ENCODE measurements at places on chromosomes 5 and 9.

DNA sequence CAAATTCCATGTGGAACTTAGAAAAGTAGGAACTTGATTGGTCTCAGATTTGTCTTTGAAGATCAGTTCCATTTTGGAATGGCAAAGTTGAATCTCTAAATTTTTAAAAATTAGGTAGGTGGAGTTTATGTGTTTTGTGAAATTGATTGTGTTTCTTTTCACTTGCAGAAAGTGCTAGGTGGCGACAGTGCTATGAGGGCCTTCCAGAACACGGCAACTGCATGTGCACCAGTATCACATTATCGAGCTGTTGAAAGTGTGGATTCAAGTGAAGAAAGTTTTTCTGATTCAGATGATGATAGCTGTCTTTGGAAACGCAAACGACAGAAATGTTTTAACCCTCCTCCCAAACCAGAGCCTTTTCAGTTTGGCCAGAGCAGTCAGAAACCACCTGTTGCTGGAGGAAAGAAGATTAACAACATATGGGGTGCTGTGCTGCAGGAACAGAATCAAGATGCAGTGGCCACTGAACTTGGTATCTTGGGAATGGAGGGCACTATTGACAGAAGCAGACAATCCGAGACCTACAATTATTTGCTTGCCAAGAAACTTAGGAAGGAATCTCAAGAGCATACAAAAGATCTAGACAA is 2.8 kb downstream of the PHAX start:
- no peak for DNase-seq

GRCh38 chr5:66826696-66827095 is 230.5 kb downstream of the MAST4 start:
- DNase-seq = no peak

DNA sequence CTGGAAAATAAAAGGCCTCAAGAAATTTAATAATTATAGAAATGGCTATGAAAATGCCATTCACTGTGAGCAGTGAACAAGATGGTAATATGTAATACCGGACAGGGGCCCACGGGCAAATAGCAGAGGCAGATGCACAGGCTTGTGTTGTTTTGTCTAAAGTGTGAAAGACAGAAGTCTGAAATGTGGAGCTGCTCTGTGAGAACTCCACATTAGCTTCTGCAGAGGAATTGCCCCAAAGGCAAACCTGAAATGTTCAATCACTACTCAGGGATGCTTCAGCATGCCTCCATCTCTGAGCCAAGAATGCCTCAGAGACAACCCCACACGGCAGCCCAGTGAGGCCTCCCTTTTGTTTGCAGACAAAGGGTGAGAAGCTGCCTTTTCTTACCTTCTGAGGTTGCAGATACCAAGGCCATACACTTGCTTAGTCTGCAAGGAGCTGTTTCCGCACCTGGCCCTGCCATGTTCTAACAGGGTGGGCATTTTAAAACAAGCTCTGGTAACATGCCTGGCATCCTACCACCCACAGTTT is 124.3 kb upstream of the CXCL14 start:
- DNase-seq = no peak

GRCh38 chr9:4155221-4156026 is 144.4 kb downstream of the GLIS3 start:
- peak; percentile 30 for DNase-seq

DNA sequence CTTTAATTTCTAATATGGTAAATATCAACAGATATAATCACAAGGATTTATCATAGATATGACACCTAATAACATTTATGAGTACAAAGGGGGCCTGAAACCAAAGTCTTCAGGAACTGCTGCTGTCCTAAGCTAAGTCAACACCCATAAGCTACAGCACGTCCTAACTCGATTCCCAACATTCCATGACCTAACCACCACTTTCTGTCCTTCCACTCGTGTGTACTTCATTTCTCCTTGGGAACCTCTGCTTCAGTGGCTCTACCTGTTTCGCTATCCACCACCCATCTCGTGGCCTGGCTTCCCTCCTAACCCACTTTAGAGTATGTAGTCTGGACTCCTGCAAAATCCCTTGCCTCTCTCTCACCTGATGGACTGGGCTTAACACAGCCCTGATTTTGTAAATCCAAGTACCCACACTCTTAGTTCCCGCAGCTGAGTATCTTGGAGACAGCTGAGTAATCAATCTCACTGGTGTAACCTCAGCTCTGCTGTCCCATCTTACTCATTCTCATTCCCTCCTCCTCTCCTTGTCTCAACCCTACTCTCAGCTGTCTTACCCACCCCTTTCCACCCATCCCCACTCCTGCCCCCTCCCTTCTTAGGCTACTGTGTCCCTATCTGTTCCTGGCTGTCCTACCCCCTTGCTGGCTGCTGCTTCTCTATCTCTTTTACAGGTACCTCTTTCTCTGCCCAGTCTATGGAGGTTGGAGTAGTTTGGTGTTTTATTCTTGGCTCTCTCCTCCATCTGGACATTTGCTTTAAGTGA is 101.8 kb downstream of the MAST4 start:
- no peak for DNase-seq

- DNase-seq = no peak
Measured at GRCh38 chr9:6673326-6674025, 27.9 kb upstream of the GLDC start.

DNA sequence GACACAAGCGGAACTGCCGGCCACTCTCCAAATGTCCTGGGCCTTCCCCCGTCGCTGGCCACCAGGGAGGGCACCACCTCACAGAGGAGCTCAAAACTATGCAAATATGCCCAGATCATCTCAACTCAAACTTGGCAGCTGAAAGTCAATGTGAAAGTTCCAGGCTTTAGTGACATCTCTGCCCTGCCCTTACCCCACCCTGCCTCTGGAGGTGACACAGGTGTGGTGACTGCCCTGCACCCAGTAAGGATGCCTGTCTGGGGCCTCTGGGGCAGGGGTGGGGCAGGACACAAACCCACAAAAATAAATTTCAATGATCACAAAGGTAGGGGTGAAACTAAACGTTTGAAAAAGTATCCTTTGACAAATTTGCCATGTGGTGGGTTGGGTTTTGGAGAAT is 213.4 kb downstream of the HSPA4 start:
- no peak for DNase-seq

DNA sequence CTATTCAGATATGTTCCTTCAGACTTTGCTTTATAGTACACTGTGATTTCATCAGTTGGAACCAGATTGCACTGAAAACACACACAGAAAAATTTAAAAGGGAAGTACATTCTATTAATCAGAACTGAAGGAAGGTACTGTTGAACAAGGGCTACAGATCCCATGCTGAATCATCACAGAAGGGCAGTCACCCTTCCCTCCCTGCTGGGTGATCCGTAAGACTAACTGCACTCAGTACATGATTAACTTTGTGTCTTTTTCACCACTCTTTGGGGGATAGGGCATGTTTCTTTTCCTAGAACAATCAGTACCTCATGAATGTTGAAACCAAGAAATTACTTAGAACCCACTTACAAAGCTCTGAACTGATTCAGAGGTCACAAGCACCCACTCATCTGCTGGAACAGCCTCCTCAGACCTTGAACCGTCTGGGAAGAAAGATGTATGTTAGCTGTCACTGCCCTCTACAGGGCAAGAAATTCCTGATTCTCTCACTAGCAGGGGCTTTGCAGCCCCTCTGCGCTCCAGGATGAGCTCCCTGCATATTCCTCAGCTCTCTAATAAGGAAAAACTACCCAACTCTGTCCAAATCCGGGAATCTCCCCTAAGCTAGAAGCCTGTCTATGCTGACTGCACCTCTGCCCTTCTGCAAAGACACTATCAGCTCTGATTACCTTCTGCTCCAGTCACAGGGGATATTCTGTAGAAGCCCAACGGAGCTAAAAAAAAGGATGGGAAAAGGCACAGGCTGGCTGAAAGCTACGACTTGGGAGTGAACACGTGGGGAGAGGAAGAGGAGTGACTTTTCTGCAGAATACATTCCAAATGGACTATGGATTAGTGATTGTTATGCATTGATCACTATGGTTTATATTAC is 51.0 kb downstream of the IARS1 start:
- no peak for DNase-seq

GRCh38 chr5:107652839-107653607 is 17.7 kb downstream of the EFNA5 start:
- DNase-seq = no peak

- no peak for DNase-seq
Measured at GRCh38 chr9:1053282-1053621, 3.1 kb downstream of the DMRT2 start.

GRCh38 chr5:134240421-134240962 is 14.6 kb upstream of the PPP2CA start:
- no peak for DNase-seq

DNA sequence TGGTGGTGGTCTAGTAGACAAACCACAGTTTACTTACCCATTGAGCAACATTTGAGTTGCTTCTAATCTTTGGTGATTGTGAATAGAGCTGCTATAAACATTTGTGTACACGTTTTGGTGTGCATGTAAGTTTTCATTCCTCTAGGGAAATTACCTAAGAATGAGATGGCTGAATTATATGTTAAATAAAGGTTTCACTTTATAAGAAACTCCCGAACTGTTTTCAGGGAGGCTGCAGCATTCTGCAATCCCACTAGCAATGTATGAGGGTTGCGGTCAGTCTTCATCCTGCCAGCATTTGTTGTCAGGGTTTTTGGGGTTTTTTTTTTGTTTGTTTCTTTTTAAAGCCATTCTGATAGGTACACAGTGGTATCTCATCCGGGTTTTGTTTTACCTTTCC is 45.7 kb upstream of the PPARGC1B start:
- DNase-seq = no peak

DNA sequence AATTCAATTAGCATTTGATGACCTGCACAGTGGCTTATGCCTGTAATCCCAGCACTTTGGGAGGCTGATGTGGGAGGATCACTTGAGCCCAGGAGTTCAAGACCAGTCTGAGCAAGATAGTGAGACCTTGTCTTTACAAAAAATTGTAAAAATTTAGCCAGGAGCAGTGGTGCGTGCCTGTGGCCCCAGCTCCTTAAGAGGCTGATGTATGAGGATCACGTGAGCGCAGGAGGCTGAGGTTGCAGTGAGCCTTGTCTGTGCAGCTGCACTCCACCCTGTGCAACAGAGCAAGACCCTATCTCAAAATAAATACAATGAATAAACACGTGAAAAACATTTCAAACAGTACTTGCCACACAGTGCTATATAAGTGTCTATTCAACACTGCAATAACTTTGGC is 4.2 kb downstream of the ABCA1 start:
- no peak for DNase-seq

DNA sequence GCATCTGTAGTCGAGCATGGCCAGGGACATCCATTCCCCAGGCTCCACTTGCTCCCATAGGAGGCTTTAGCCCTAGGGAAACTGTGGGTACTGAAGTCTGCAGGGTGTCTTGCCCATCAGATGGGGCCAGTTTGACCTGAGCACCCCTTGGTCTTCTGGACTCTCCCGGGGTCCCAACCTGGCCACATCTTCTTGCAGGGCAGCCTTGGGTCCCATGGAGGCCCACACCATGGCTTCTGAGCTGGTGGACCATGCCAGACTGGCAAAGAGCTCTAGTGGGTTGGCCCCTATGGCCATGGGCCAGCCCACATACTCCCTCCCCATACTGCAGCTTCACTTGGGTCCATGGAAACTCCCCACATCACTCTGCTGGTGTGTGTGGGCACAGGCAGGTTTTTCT is 154.4 kb upstream of the PRLR start:
- DNase-seq = no peak

DNA sequence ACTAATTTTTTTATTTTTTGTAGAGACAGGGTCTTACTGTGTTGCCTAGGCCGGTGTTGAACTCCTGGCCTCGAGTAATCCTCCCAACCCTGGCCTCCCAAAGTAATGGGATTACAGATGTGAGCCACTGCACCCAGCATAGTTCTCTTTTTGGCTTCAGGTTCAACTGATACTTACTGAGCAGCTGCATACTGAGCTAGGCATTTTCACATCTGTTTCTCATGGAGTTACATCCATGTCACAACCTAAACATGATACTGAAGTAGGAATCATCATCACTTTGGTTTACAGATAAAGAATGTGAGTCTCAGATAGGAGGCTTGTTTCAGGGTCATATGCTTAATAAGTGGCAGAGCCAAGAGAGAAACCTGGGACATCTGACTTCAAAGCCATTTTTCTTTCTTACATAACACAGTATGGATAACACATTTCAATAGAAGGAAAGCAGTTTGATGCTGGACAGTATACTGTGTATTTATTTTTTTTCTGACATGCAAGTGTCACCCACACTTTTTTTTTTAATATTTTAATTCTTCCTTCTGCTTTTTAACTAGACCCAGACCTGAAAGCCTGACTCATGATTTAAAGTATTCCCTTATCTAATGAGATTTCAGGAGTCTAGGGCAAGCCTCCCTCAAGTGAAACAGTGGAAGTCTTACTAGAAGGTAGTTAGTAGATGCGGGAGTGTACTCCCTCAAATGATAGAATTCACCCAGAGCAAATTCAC is 90.8 kb downstream of the HACD4 start:
- DNase-seq = no peak

DNA sequence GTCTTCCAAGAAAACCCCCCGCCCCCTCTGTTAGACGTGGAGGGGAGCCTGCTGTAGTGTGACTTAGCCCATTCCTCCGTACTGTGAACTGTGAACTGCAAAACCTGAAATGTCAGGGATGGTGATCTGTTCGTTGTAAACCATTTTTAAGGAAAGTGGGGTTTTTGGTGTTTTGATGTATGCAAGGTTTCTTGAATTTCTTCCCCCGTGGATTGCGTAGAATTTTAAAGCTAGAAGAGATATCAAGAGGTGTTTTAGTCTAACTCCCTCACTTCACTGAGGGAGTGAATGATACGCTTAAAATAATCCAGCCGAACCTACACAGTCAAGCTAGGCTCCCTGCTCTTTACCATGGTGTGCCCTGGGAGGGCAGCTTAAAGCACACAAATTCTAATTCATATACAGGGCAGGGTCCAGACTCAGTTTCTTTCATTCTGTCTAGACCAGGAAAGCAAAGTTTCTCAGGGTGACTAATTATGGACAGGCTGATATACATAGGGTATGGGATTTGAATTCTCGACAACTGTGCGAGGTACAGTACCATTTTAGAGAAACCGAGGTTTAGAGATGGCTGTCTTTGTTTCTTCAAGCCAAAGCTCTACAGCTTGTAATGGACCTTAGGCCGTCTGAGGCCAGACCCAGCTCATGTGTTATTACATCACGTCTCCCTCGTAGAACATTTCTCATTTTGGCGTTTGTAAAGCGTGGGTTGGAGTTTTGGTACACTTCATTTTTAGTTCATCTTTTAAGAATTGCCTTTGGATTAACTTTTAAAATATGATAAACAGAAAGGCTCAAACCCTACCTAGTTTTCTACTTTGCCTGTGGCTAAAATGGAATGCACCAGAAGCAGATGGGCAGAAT is 2.7 kb downstream of the PTGER4 start:
- no peak for DNase-seq

GRCh38 chr5:133267601-133268000 is 215.8 kb downstream of the HSPA4 start:
- no peak for DNase-seq

- DNase-seq = no peak
Measured at GRCh38 chr5:34854459-34855174, 15.7 kb downstream of the TTC23L start.

- DNase-seq = peak; percentile 16
Measured at GRCh38 chr9:27303219-27303618, 6.3 kb upstream of the EQTN start.

GRCh38 chr9:357560-357959 is 142.9 kb downstream of the DOCK8 start:
- DNase-seq = peak; percentile 68

Data from erythroblast (primary cell).